ENCODE measurements at places on chromosomes 16 and 17. TPM values are rescaled to one million over a fixed set of nuclear protein-coding genes. Genes with fewer than 3 reads are reported as not detected.

GRCh38 chr16:67312719-67313118 is 13.8 kb downstream of the KCTD19 start:
- peaks cover 7% of the 10 kb centered on the region for H3K4me1 ChIP-seq
- no peak for DNase-seq
- no peaks in the 10 kb centered on the region for H3K27me3 ChIP-seq
- H3K36me3 ChIP-seq: no peaks in the 10 kb centered on the region

DNA sequence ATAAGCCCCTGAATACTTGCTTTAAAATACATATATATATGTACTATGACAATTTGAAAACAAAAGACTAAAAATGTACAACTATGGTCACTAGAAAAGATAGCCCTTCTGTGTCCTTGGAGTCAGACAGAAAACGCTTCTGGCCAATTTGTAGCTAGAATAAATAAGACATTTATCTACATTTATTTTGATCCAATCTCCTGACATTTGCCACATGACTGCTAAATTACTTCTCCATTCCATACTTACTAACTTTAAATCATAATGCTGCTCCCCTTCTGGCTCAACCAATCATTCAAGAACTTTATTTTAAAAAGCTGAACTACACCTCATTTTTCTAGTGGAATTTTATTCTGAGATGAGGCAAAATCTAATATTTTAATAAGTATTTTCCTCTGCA is 65.8 kb downstream of the CYTH1 start:
- H3K4me1 ChIP-seq: peaks cover 82% of the 10 kb centered on the region
- H3K4me3 ChIP-seq: peak overlapping the region; percentile 60
- peak overlapping the region; percentile 29 for H3K27ac ChIP-seq
- no peaks in the 10 kb centered on the region for H3K36me3 ChIP-seq

DNA sequence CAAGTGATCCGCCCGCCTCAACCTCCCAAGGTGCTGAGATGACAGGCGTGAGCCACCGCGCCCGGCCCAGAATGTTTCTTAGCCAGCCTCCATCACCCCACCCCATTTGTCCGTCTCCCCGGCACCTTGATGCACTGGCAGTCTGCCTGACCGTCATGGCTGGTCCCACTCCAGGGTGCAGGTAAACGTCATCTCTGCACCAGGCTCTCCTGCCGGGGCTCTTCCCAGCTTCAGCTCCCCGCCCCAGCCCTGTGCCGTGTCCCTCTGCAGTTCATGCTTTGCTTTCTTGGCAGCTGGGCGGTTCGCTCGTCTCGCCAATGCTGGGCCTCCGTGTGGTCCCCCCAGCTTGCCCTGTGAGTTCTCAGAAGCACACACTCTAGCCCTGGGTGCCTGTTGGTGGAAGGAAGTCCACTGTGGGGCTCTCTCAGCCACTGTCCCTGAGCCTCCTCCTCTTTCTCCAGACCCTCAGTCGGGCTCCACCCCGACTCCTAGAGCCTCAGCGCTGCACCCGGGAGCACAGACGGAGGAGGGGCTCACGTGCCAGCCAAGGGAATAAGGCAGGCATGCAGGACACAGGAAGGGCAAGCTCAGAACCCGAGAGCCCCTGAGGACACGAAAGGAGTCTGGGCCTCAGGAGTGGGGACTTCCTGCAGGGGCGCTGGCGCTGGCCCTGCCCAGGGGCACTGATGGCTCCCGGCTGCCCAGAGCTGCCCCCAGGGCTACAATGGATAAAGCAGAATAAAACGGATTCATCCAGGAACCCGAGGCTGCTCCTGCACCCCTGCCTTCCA is 12.0 kb downstream of the HS3ST6 start:
- no peaks in the 10 kb centered on the region for H3K27me3 ChIP-seq
- DNase-seq: no peak
- H3K4me3 ChIP-seq: no peak overlapping the region
- no peaks in the 10 kb centered on the region for H3K4me1 ChIP-seq
- no peak overlapping the region for H3K27ac ChIP-seq

DNA sequence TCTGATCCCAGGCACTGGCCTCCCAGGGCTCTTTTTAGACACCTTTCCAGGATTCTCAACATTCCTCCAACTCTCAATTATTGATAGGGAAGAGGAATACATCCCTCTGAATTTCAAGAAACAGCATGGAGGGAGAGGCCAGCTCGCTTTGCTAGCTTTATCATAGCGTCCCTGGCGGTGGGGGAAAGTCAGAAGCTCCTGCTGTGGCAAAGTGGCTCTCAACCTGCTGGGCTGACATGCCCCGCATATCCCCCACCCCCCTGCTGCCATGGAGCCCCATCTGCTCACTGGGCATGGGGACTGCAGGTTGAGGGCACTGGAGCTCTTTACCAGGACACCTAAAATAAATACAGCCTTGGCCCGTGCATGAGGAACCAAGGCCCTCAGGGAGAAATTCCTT is 140.3 kb downstream of the SLC39A11 start:
- no peak for DNase-seq
- H3K27ac ChIP-seq: no peak overlapping the region
- no peaks in the 10 kb centered on the region for H3K4me1 ChIP-seq
- H3K36me3 ChIP-seq: no peaks in the 10 kb centered on the region

GRCh38 chr16:59698346-59699020 is 964.4 kb upstream of the GOT2 start:
- DNase-seq: no peak
- H3K27ac ChIP-seq: no peak overlapping the region
- H3K4me3 ChIP-seq: no peak overlapping the region
- no peaks in the 10 kb centered on the region for H3K27me3 ChIP-seq
- no peaks in the 10 kb centered on the region for H3K4me1 ChIP-seq

DNA sequence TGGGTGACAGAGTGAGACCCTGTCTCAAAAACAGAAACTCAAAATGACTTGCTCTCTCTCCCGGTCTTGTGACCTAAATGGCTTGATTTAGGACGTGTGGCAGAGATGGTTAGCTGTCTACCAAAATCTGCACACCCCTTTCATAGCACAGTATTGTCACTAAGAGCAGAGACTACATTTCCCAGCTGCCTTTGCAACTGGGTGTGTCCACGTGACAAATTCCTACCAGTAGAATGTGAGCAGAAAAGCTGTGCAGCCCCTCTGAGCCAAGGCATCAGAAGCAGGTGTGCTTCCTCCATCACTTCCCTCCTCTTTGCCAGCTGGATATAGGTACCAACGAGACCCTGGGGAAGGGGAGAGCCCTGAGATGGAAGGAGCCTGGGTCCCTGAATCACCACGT is 25.5 kb downstream of the GPR142 start:
- no peak overlapping the region for H3K4me3 ChIP-seq
- no peak overlapping the region for H3K27ac ChIP-seq
- no peaks in the 10 kb centered on the region for H3K27me3 ChIP-seq
- H3K4me1 ChIP-seq: no peaks in the 10 kb centered on the region

- no peak overlapping the region for H3K4me3 ChIP-seq
- H3K27me3 ChIP-seq: no peaks in the 10 kb centered on the region
- H3K27ac ChIP-seq: no peak overlapping the region
- H3K36me3 ChIP-seq: peaks cover 33% of the 10 kb centered on the region
- peak; percentile 22 for DNase-seq
- peaks cover 94% of the 10 kb centered on the region for H3K4me1 ChIP-seq
Observed at GRCh38 chr16:27429330-27429871, 27.4 kb downstream of the IL21R start.

- H3K4me1 ChIP-seq: no peaks in the 10 kb centered on the region
- no peaks in the 10 kb centered on the region for H3K36me3 ChIP-seq
- no peaks in the 10 kb centered on the region for H3K27me3 ChIP-seq
- DNase-seq: no peak
- H3K27ac ChIP-seq: no peak overlapping the region
- no peak overlapping the region for H3K4me3 ChIP-seq
Observed at GRCh38 chr17:9370467-9370866, 205.2 kb downstream of the STX8 start.

DNA sequence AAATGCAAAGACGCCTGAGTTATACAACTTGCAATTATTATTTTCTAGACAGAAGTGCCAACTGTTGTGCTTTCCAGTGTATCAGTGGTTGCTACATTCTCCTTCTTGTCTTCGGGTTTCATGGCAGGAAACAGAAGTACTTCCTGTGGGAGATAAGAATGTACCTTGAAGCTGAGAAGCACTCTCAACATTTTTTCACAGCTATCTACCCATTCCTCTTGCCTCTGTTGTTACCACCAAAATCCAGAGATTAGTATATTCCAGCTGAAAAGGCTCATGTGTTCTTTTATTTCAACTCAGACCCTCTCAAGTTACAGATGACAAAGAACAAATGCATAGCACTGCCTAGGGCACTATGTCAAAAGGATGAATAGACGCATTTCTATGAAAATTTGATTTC is 4.8 kb upstream of the ADAT1 start:
- H3K4me1 ChIP-seq: peaks cover 22% of the 10 kb centered on the region
- no peaks in the 10 kb centered on the region for H3K27me3 ChIP-seq
- no peak for DNase-seq
- H3K4me3 ChIP-seq: no peak overlapping the region
- H3K27ac ChIP-seq: peak overlapping the region; percentile 67
- H3K36me3 ChIP-seq: peaks cover 78% of the 10 kb centered on the region

DNA sequence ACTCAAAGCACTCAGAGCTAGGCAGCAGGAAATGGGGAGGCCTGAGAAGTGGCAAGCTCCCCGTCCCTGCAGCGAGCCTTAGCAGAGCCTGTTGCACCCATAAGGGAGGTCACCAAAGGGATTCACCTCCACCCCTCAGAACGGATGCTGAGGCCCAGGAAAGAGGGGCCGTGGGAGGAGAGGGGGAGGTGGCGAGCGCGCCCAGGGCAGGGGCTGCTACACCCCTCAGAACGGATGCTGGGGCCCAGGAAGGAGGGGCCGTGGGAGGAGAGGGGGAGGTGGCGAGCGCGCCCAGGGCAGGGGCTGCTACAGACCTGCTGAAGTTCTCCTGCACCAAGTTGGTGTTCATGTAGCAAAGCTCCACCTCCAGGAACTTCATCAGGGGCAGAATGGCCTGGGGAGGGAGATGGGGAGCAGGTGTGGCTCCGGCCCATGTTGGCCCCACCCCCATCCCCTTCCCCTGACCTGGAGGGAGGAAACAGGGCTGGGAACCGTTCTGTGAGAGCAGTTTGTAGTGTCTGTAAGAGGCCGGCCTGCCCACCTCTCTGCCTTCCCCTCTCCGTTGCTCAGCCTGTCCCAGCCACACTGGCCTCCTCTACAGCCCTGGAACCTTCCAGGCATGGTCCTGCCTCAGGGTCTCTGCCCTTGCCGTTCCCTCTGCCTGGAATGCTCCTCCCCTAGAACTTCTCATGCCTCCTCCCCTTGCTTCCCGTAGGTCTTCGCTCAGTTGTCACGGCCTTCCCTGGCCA is 11.4 kb downstream of the UNC13D start:
- H3K36me3 ChIP-seq: peaks cover 80% of the 10 kb centered on the region
- no peaks in the 10 kb centered on the region for H3K27me3 ChIP-seq
- H3K27ac ChIP-seq: peak overlapping the region; percentile 85
- H3K4me1 ChIP-seq: peaks cover 95% of the 10 kb centered on the region

DNA sequence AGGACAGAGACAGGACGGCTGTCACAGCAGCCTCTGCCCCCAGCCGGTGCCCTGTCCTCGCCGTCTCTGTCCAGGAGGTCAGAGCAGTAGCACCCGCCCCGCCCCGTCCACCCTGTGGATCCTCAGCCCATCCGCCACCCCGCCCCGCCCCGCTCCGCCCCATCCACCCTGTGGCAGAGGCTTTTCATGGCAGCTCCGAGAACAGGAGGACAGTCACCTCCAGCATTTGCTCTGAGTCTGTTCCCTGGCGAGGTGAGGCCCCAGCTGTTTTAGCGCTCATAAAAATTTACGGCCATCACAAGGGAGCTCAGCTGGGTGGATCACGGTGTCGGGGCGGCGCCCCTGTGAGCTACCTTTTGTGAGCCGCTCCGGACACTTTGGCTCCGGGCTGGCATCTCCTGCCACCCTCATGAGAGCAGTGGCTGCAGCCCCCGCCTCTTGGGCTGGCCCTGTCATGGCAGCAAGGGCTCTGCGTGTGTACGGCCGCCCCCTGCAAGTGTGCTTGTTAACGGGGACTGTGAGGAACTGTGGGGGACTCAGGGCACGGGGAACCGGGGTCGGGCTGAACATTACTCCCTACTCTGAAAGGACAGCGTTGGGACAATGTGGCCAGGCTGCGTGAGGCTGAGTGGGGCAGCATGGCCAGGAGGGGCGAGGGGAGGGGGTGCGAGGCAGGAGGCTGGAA is 32.3 kb upstream of the GNG13 start:
- DNase-seq: no peak
- peaks cover 8% of the 10 kb centered on the region for H3K4me1 ChIP-seq
- no peak overlapping the region for H3K4me3 ChIP-seq
- H3K27me3 ChIP-seq: peaks cover 22% of the 10 kb centered on the region

DNA sequence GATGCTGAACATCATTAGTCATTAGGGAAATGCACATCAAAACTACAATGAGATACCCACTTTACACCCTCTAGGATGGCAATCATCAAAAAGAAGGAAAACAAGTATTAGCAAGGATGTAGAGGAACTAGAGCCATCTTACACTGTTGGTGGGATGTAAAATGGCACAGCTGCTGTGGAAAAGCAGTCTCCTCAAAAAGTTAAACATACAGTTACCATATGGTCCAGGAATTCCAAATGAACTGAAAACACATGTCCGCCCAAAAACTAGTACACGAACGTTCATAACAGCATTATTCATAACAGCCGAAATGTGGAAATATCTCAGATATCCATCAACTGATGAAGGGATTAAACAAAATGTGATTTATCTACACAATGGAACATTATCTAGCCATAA is 7.0 kb downstream of the FBF1 start:
- no peak overlapping the region for H3K27ac ChIP-seq
- no peaks in the 10 kb centered on the region for H3K4me1 ChIP-seq
- no peak for DNase-seq
- H3K36me3 ChIP-seq: no peaks in the 10 kb centered on the region
- no peak overlapping the region for H3K4me3 ChIP-seq
- no peaks in the 10 kb centered on the region for H3K27me3 ChIP-seq

DNA sequence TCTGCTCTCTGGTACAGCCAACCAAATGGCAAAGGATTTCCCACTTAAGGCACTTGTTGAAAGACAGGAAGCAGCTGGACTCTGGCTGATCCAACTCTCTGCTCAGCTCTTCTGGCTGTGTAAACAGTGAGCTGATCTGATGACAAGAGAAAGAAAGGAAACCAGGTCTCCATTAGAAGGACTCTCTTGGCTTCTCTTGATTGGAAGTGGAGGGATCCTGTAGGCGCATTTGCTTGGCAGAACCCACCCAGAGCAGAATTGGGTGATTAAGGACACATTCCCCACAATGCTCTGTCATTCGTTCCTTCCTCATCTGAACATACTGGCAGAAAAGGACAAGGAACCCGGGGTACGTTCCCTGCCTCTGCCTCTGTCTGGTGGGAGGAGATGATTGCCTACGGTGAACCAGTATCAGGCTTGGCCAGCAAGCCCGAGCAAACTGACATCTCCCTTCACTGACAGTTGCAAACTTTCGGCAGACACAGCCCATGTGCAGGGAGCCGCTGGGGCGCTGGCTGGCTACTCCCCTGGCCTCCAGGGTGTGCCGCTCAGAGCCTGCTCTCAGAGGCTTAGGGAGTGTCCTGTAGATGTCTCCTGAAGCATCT is 29.1 kb downstream of the LDHD start:
- H3K27ac ChIP-seq: no peak overlapping the region
- H3K4me3 ChIP-seq: no peak overlapping the region
- DNase-seq: no peak
- no peaks in the 10 kb centered on the region for H3K36me3 ChIP-seq
- no peaks in the 10 kb centered on the region for H3K27me3 ChIP-seq
- peaks cover 25% of the 10 kb centered on the region for H3K4me1 ChIP-seq

The NOMO2 gene
- polyA plus RNA-seq: 42.3 TPM

The PMP22 gene
- polyA plus RNA-seq: 23.8 TPM

The MT3 gene
- polyA plus RNA-seq: 1.5 TPM

The FOXN1 gene
- polyA plus RNA-seq: not detected

The TP53TG3D gene
- 0.59 TPM for polyA plus RNA-seq

The PTGES3L gene
- polyA plus RNA-seq: 0.70 TPM

The MPP2 gene
- 0.51 TPM for polyA plus RNA-seq

The DHRS13 gene
- polyA plus RNA-seq: 12.6 TPM

The OSGIN1 gene
- 13.2 TPM for polyA plus RNA-seq

The ABCA6 gene
- 2.3 TPM for polyA plus RNA-seq

Measured in spleen (tissue), 13 donors.